ENCODE measurements at places on chromosomes 5 and 9.

GRCh38 chr5:74327339-74327685 is 313.2 kb downstream of the ENC1 start:
- DNase-seq = no peak

GRCh38 chr9:32218100-32218767 is 166.2 kb upstream of the ACO1 start:
- no peak for DNase-seq

DNA sequence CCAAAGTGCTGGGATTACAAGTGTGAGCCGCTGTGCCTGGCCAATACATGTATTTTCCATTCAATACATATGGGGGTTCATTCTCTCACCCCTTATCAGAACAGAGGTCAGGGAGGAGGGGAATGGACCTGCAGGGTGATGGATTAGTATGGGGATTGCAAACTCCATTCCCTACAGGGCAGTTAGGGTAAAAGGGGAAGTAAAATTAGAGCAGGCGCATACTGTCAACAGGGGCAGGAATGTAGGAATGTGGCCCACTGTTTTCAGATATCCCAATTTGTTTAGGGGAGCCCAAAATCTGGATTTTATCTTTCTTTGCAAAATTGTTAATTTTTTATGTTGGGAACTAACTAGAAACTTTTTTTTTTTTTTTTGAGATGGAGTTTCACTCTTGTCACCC is 46.4 kb upstream of the SLC44A1 start:
- DNase-seq = no peak

DNA sequence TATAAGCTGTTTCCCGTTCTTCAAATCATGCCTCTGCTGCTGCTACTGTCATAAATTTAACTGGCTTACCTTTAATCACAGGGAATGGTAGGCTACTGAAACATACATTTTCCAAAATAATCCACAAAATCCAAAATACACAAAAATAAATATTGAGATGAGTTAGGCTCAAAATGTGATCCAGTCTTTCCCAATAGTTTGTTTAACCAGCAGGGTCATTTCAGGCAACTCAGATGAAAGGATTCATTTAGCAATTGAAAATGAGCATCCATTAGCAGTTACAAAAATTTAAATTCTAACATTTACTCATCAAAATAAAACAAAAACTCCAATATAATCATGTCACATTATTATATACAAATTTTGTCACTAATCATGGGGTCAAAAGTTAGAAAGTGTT is 1015.6 kb upstream of the DMAC1 start:
- no peak for DNase-seq

GRCh38 chr9:71793386-71794105 is 25.2 kb upstream of the CEMIP2 start:
- DNase-seq = no peak

- DNase-seq = peak; percentile 17
These were observed 39.2 kb upstream of the LURAP1L start for GRCh38 chr9:12735665-12736064.

DNA sequence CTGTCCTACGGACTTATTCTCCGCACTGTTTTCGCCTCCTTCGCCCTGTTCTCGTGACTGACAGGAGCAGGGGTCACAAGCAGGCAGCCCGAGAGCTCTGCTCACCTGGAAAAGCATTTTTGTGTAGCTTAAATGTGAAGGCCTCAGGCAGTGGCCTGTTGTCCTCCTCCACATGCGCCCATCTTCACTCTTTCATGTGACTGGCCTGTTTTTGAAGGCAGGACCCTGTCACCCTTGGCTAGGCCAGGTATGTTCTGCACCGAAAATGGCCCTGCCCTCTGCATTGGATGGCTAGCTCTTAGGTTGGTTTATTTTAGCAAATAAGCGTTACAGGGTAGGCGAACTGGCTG is 614 bp upstream of the CPLANE1 start:
- DNase-seq = no peak

- no peak for DNase-seq
These were observed 5.8 kb downstream of the PAEP start for GRCh38 chr9:135567311-135567710.

GRCh38 chr5:172008111-172008455 is 1.6 kb upstream of the FBXW11 start:
- DNase-seq = no peak

DNA sequence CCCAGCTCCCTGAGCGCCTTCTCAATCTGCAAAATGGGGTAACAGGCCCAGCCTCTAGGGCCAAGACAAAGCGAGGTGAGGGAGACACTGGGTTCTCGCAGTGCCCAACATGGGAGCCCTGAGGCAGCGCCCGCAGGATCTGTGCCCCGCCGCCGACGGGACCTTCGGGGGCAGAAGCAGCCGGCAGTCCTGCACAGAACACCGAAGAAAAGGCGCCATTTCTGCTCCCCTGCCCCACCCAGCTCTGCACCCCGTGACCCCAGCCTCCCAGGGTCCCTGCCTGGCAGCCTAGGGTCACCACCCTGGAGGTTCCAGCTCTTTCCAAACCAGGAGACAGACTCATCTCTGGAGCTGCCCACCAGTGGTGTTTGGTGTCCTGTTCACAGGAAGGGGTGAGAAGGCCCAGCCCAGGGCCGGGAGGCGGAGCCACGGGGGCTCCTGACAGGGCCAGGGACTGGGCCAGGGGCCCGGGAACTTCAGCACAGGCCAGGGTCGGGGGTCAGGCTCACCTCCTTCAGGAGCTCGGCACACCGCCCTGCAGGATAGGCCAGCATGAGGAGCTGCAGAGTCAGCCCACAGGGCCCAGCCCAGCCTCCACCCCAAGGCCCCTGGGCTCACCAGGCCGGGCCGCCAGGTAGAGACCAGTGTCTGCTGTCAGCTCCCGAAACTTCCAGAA is 3.3 kb downstream of the LCN8 start:
- DNase-seq = no peak

- DNase-seq = no peak
These were observed 194.3 kb upstream of the VLDLR start for GRCh38 chr9:2427120-2427891.

- DNase-seq = no peak
These were observed 201.1 kb upstream of the MVB12B start for GRCh38 chr9:126125577-126125976.

- no peak for DNase-seq
These were observed 32.1 kb downstream of the PCA3 start for GRCh38 chr9:76796296-76796695.

- no peak for DNase-seq
These were observed 73.0 kb downstream of the ZNF366 start for GRCh38 chr5:72434056-72434780.

DNA sequence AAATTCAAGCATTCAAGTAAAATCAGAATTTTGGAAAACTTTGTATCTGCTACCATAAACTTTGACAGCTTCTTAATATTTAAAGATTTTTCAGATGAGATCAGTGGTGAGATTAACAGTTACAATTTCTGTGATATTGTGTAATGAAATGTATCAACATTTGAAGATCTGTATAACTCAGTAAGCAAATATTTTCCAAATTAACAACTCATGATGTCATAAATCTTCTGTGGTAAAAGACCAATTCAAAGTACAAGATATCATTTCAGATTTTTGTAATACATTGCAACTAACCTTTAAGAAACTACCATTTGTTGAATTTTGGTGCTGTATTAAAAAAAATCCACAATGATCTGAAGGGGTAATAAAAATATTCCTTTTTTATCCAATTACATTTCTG is 352.2 kb downstream of the KIAA0825 start:
- DNase-seq = no peak

DNA sequence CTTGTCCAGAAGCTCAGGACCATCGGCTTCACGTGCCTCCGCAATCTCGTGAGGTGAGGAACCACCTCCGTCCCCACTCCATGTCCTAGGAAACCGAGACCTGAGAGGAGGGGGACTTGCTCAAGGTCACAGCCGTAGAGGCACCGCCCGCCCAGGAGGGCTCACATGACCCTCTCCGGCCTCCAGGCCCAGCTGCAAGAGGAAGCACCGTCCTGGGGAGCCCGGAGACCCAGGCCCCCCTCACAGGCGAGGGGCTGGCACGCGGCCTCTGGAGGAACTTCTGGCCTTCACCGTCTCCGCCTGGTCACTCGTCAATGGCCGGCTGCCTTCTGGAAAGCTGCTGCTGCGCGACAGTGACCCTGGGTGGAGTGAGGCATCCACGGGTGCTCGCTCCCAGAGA is 24.2 kb downstream of the FAM78A start:
- no peak for DNase-seq

DNA sequence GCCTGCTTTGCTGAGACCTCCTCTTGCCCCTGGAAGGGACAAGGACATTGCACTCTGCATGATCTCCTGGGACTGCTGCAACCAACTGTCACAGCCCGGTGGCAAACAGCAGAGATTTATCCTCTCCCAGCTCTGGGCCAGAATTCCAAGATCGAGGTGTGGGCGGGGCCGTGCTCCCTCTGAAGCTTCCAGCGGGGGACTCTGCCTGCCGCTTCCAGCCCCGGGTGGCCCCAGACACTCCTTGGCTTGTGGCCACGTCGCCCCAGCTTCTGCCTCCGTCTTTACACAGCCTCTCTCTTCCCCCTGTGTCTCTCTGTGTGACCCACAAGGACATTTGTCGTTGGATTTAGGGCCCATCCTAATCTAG is 67.1 kb downstream of the COL5A1 start:
- no peak for DNase-seq

DNA sequence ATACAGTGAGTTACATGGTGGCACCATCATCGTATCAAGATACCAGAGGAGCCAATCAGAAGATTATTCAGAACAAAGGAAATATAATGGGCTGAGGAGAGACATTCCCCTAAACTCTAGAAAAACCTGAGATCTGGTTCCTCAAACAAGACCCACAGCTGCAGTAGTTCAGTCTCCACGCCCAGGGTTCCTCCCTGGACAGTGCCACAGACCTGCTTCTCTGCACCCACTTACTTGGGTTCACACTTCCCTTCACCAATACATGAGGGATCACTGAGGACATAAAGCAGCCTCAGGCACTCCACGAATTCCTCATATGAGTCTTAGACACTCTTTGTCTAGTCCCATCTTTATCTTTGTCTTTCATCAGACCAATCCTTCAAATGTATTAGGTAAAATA is 101.7 kb downstream of the APTX start:
- DNase-seq = no peak

DNA sequence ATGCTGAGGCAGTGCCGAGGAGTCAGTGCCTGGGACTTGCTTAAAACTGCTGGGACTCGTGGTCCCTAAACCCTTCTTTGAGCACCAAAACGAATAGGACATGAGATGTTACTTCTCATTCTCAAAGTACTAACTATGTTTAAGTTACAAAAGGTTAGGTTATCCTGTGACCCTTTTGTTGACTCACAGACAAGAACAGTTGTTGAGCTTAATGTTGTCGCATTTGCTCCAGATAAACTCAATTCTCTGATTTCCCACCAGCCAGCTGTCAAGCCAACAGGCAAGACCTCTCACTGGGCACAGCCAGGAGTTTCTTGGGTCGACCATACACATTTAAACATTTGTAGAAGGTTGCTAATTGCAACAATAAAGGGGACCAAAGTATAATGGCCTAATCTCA is 249.4 kb downstream of the ADAMTSL1 start:
- no peak for DNase-seq

GRCh38 chr5:57650360-57651069 is 167.9 kb upstream of the ACTBL2 start:
- no peak for DNase-seq

DNA sequence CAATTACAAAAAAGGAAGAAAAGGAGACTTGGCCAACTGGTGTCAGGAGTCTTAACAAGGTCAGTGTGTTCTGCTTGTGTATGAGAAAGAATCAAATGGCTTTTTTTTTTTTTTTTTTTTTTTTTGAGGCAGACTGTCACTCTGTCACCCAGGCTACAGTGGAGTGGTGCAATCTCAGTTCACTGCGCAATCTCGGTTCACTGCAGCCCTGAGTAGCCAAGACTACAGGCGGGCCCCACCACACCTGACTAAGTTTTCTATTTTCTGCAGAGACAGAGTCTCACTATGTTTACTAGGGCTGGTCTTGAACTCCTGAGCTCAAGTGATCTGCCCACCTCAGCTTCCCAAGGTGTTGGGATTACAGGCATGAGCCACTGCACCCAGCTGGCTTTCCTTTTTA is 3.1 kb upstream of the IL7R start:
- no peak for DNase-seq

DNA sequence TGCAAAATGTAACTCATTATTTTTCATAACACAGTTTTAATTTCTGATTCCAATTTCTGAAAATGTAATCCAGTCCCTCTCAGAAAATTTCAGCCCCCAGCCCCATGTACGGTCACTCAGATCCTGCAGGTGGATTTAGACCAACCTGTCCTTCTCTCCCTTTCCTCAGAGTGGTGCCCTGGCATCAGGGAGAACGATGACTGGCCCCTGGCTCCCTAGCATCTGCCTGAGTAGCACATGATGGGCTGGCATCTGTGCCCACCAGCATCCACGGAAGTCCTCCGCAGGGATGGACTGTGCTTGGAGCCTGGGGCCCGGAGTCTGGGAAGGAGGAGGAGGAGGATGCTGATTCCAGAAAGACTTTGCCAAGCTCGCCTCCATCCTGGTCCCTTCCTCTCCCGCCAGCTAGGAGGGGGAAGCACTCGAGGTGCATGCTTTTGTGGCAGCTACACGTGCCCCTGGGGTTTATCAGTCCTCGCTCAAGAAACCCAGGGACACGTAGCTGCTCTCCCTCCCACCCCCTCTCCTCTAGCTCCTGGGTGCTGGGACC is 54.4 kb upstream of the RUFY1 start:
- DNase-seq = no peak

DNA sequence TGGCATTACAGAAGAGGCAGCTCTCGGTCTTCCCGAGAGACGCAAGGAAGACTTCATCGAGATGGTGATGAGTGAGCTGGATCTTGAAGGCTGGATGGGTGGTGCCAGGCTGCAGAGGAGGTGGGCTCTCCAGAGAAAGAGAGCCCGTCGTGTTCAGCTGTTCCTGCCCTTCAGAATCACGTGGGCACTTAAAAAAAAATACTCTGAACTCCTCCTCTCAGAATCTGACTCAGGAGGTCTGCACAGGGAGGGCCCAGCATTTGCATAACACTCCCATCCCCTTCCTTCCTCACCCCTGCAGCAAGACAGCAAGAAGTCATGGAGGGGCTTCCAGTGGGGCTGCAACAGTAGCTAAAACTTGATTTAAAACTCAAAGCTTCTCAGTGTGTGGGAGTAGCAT is 203.0 kb downstream of the ATPSCKMT start:
- DNase-seq = no peak

GRCh38 chr9:849431-849830 is 7.9 kb downstream of the DMRT1 start:
- no peak for DNase-seq
